ENCODE measurements at places on chromosomes 6 and 20. TPM values are rescaled to one million over a fixed set of nuclear protein-coding genes. Genes with fewer than 3 reads are reported as not detected.

DNA sequence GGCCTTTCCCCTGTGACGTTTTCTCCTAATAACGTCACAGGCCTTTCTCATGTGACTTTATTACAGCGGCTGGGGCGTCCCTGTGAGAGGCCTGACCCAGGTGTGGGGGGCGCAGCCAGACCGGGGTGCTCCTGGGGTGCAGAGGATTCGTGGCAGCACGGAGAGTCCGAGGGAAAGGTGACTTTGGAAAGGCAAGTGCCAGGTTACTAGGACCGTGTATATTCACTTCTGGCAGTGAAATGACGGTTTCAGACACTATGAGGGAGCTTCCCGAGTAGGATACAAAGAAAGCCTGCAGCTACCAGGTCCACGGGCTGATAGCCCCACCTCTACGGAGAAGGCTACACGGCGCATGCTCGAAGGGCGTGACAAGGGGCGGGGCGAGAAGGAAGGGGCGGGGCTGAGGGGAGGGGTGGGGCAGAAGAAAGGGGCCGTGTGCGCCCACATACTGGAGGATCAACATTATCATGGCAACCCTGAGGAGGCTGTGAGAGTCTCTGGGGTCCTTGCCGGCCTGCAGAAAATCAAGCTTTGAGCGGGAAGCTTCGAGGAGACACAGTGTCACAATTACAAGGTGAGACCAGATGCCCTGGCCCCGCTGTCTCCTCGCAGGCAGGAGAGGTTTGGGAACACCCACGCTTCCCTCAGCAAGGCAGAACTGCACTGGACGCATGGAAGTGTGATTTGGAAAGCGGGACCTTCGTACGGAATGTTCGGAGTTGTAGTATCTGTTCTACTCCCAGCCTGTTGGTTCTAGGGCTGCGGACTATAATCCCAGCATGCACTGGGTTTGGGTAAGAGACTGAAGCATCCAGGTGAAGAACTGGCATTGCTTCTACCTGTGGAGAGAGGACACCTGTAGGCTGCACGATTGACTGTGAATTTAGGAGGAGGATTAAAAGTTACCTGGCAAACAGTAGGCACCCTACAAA, 54.4 kb upstream of the ZNF337 start:
- no peak overlapping the region for H3K27ac ChIP-seq
- H3K4me1 ChIP-seq, result no peaks in the 10 kb centered on the region
- DNase-seq, result peak; percentile 64

DNA sequence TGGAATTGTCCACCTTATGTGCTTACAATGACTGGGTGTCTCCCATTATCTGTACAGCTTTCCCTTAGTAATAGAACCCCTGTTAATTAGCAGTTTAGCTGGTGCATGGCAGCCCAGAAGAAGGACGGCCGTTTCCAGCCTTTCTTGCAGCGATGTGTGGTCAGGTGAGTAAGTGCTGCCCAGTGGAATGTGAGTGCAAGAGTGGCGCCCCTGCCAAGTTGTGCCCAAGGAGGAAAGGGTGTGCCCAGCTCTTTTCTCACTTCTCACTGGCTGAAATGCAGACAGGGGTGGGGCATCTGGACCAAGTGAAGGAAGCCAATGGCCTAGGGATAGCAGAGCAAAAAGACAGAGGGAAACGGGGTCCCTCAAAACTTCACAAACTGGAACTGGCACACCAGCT, 296.8 kb downstream of the PREX1 start:
- no peaks in the 10 kb centered on the region for H3K36me3 ChIP-seq
- no peak overlapping the region for H3K27ac ChIP-seq
- no peaks in the 10 kb centered on the region for H3K27me3 ChIP-seq
- no peaks in the 10 kb centered on the region for H3K4me1 ChIP-seq
- no peak overlapping the region for H3K4me3 ChIP-seq

Gene ANGPT4
- total RNA-seq, result 0.17 TPM

Gene AGER
- 2.3 TPM for total RNA-seq

GRCh38 chr6:108453601-108454185, 107.0 kb upstream of the FOXO3 start:
- no peaks in the 10 kb centered on the region for H3K27me3 ChIP-seq
- H3K4me1 ChIP-seq, result peaks cover 15% of the 10 kb centered on the region
- no peak overlapping the region for H3K27ac ChIP-seq
- H3K36me3 ChIP-seq, result no peaks in the 10 kb centered on the region
- no peak for DNase-seq
- no peak overlapping the region for H3K4me3 ChIP-seq

DNA sequence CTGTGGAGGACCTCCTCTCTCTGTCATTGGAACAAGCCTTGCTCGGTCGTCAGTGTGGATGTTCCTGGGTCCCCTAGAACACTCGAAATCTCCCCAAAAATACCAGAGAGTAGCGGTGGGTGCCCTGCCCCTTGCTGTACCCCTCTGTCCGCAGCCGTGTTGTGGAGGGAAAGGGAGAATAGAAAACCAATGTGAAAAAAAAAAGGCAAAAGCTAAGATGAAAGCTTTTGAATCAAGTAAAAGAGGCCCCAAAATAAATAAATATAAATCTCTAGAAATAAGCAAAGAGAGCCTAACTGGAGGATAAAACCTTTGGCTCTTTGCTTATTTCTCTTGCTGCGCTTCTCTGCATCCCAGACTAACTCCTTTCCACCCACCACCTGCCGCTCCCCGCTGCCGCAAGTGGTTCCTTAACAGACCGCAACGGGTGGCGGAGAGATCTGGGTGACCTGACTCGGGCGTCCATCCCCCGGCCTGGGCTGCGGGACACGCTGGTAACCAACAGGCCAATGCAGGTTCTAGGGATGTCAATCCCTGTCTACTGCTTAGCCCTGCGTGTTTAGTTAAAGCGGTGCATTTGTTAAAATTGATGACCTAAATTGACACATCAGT, 110.0 kb downstream of the GPX5 start:
- H3K27ac ChIP-seq, result no peak overlapping the region
- H3K4me1 ChIP-seq, result peaks cover 9% of the 10 kb centered on the region
- H3K36me3 ChIP-seq, result no peaks in the 10 kb centered on the region
- peak overlapping the region; percentile 97 for H3K4me3 ChIP-seq
- H3K27me3 ChIP-seq, result peaks cover 64% of the 10 kb centered on the region

- H3K36me3 ChIP-seq, result no peaks in the 10 kb centered on the region
- H3K27ac ChIP-seq, result no peak overlapping the region
- no peaks in the 10 kb centered on the region for H3K27me3 ChIP-seq
- DNase-seq, result peak; percentile 33
These were observed 32.4 kb downstream of the DUSP22 start for GRCh38 chr6:324729-325125.

Gene LINC00237
- total RNA-seq, result 0.31 TPM

Measured in GM23338 (cell line).